Caki2 (cell line): ENCODE measurements at places on chromosomes 2 and 18.
A peak's percentile ranks its signal among the peaks of the same experiment; 100 is the strongest.

GRCh38 chr2:240522406-240522805 is 35.4 kb downstream of the ANKMY1 start:
- no peak for DNase-seq

GRCh38 chr2:97745474-97746174 is 32.2 kb downstream of the ZAP70 start:
- peak; percentile 78 for DNase-seq

DNA sequence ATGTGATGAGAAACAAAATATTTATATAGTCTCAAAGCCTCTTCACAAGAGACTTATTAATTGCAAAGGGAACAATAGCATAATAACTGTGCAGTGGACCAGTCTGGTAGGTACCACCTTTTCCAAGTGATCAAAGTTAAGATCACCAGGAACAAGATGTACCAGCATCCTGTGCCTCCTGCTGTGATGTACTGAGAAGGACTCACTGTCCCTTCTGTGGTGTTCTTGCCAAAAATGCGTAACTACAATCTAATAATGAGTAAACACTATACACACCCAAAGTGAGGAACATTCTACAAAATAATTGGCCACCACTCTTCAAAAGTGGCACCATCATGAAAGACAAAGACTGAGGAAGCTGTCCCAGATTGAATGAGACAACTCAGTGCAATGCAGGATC is 14.5 kb downstream of the GNLY start:
- DNase-seq = no peak

GRCh38 chr2:177397481-177398289 is 5.1 kb downstream of the AGPS start:
- peak; percentile 92 for DNase-seq

DNA sequence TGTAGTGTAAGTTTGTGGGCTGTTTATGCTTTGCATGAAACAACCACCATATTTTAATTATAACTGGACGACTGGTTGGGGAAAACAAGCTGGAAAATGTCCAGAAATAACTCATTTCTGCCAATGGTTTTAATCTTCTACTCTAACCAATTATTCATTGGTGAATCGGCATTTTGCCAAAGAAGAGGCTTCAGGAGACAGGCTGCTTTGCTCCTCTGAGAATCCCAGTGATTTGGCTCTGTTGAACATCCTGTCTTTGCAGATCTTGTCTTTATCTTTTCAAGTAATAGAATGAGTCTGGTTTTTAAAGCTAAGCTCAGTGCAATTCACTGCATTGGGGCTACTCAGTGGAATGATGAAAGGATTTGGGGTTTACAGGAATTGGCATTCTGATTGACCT is 109.6 kb downstream of the APOB start:
- DNase-seq = no peak

- no peak for DNase-seq
Measured at GRCh38 chr2:205463466-205464025, 218.8 kb upstream of the NRP2 start.

DNA sequence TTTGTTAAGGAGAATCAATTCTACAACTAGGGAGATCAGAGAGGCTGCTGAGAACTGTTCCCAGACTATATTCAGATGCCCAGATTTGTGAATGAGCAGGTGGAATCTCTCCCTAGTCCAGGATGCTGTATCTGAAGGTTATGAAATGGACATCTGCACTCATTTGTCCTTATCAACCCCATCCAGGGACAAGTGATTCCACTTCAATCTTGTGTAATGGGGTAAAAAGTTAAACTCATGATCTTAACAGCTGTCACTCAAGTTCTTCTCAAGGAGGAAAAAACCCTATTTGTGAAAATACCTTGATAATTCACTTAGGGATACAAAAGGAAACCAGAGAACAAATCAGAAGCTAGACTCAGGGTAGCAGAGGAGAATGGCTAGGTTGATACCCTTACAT is 144.8 kb downstream of the PLCL1 start:
- no peak for DNase-seq

- no peak for DNase-seq
Measured at GRCh38 chr2:45680351-45680967, 29.0 kb downstream of the PRKCE start.

GRCh38 chr2:207925601-207926000 is 99.7 kb downstream of the PLEKHM3 start:
- no peak for DNase-seq

DNA sequence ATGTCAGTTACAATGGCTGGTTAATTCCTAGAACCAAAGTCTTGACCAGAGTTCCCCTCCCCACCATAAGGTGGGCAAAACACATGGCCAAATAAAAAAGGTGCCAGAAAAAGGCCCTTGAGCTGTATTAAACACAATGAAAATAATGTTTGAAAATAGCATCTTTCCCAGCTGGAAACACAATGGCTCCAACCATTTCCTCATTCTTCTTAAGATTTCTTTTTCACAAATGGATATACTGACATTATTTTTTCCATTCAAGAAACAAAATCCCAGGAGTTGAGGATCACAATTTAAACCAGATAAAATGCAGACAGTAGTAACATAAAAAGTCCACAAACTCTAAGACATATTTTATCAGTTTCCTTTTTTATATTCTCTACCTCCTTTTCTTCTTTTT is 143.8 kb downstream of the EXOC6B start:
- DNase-seq = no peak

GRCh38 chr2:84827978-84828575 is 52.8 kb downstream of the TRABD2A start:
- DNase-seq = no peak

GRCh38 chr2:149082735-149083134 is 44.2 kb downstream of the LYPD6B start:
- no peak for DNase-seq

DNA sequence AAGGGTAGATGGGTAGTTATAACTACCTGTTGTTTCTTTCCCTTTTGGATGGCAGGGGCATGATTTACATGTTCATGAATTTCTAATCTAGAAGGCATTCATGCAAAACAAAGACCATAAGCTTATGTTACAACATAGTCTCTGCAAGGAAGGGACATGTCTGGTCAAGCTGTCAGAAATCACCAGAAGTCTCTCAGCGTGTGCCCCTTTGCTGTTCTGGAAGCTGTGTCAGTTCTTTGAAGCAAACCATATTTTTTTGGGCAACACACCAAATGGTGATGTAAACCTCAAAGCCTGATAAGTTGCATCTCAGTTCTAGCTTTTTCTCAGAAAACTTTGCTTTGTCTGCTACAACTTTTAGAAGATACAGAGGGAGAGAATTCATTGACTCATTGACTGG is 173.5 kb upstream of the CTAGE1 start:
- DNase-seq = no peak

DNA sequence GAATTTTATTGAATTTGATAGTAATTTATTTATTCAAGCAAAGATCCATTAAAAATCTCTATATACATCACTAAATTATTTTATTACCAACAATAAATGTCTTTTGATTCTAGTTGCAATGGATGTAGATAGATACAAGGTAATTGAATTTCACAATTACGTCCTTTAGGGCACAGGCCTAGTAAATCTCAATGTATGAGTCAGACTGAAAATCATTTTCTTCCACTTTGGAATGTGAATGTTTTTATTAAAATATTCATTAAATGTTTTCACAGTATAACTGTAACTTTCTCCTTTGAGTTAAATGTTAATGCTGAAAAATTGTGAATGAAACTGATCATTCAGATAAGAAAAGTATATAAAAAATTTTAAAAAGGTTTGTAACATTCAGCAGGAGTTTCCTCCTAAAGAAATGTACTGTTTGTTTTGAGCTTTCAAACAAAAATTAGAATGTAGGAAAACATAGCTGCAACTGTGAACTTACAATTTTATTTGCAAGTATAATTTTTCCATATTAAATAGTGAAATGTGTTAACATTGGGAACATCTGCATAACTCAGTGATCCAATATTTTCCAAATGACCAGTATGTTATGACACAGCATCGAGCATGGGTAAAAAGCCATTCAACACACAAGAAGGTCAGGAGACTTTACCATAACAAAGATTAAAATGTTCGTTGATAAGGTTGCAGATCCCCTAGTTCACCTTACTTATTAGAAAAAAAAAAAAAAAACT is 663.7 kb downstream of the METTL4 start:
- no peak for DNase-seq

- DNase-seq = no peak
Measured at GRCh38 chr2:42060718-42061619, 13.1 kb downstream of the PKDCC start.

GRCh38 chr2:104262714-104263113 is 591.2 kb upstream of the POU3F3 start:
- no peak for DNase-seq

DNA sequence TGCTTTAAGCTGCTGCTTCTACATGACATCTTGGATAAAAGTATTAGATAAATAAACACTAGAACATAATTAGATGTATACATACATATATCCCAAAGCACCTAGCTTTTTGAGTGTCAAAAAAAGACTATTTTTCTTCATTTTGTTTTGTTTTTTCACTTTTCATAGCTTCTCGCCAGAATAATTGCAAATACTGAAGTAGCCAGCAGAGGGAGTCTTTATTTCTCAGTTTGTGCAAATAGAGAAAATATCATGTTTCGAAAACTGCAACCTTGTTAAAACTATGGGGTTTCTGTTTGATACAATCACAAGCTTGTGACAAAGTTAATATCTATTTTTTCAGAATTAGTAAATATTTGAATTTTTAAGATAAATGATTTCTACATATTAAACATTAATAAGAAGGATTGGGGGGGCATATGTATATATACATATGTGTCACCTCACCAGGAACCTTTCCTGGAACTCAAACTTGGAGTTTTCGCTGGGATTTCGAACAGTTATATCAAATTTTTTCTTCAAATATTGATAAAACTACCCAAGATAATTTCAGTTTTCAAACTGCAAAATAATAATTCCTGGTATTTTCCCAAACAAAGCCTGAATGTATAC is 61.0 kb downstream of the GRB14 start:
- DNase-seq = peak; percentile 31

GRCh38 chr2:143177096-143177786 is 48.0 kb downstream of the ARHGAP15 start:
- no peak for DNase-seq

GRCh38 chr2:63743170-63743981 is 98.3 kb upstream of the UGP2 start:
- DNase-seq = no peak

GRCh38 chr2:159124931-159125467 is 156.6 kb downstream of the TANC1 start:
- peak; percentile 42 for DNase-seq

- no peak for DNase-seq
Measured at GRCh38 chr18:39389800-39390379, 1824.3 kb upstream of the CELF4 start.

DNA sequence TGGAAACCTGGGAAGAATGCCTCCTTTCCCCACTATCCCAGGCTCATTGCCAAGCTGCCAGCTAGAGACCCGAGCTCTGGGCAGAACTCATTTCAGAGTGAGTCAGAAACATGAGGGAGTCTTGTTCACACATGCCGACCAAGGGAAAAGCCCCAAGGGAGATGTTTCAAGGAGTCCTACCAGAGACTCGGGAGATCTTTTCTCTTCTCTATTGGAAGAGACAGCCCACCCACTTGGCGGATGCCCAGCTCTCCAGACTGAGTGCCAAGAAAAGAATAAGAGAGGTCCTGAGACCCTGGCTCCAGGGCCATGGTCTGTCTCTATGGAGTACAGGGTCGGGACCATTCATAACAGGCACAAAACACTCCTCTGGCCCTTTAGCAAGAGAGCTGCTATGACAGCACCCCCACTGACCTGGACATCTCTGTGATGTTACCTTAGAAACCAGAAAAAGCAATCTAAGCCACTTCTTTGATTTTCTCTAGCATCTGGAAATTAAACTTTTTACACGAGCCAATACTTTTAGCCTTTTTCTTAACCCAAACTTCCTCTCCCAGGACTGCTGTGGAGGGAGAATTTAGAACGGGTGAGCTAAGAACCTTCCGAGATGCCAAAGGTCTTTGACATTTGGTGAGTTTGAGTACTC is 18.5 kb upstream of the IGFBP5 start:
- no peak for DNase-seq

GRCh38 chr2:222301796-222302118 is 3.0 kb upstream of the PAX3 start:
- DNase-seq = no peak
